Bladder microvascular endothelial cell (primary cell): ENCODE measurements at places on chromosomes 7 and 10. TPM values are rescaled to one million over a fixed set of nuclear protein-coding genes. Genes with fewer than 3 reads are reported as not detected.

The SLC35G1 gene
- total RNA-seq: 1.9 and 4.9 TPM in 2 replicates

The CCDC172 gene
- not detected in 2 replicates for total RNA-seq

The AEBP1 gene
- total RNA-seq: 1.3 and 27.3 TPM in 2 replicates

The ANKRD61 gene
- total RNA-seq: 0.06 TPM in 1 of 2 replicates, not detected in the other

The TMEM229A gene
- total RNA-seq: not detected in 2 replicates

The SPDYE11 gene
- not detected in 2 replicates for total RNA-seq

The EFCAB10 gene
- 0.25 TPM in 1 of 2 replicates, not detected in the other for total RNA-seq

The PRRT4 gene
- not detected in 2 replicates for total RNA-seq

The CPA2 gene
- not detected in 2 replicates for total RNA-seq

The GALNT17 gene
- total RNA-seq: not detected in 2 replicates

The SPDYE8 gene
- total RNA-seq: not detected in 2 replicates

The RADIL gene
- 0.65 and 1.3 TPM in 2 replicates for total RNA-seq

The MMP21 gene
- 0.57 TPM in 1 of 2 replicates, not detected in the other for total RNA-seq

The OR2A5 gene
- total RNA-seq: not detected in 2 replicates

The SPAG6 gene
- total RNA-seq: not detected in 2 replicates

The ZDHHC16 gene
- 31.1 and 36.0 TPM in 2 replicates for total RNA-seq

The TUBAL3 gene
- under 0.01 and 0.25 TPM in 2 replicates for total RNA-seq

The AKR1C8 gene
- total RNA-seq: 0.16 TPM in 1 of 2 replicates, not detected in the other
